Activated naive CD4-positive, alpha-beta T cell treated with Interleukin-2 at 50 U/mL for 16 hours (primary cell): ENCODE measurements at places on chromosomes 7 and 10.
A peak's percentile ranks its signal among the peaks of the same experiment; 100 is the strongest.

GRCh38 chr10:122121059-122121458, 132.1 kb downstream of the TACC2 start:
- DNase-seq = no peak

GRCh38 chr7:36191292-36191920, 38.4 kb downstream of the EEPD1 start:
- no peak for DNase-seq

DNA sequence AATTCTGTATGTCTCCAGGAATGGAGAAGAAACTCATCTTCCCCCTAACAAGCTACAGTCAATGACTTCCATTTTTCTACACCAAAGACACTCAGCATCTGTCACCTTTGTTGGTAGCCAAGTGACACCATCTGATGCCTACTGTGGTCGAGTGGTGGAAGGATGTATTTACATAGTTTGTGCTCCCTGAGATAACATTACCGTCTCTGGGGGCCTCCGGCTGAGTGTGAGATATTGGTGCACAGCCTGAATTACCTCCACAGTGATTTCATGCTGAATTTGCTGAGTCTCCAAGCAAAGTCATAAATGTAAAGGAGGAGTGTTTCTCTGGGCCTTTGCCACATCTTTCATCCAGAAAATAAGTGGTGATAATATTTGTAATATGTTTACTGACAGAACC, 114.0 kb downstream of the GRID1 start:
- DNase-seq = no peak

DNA sequence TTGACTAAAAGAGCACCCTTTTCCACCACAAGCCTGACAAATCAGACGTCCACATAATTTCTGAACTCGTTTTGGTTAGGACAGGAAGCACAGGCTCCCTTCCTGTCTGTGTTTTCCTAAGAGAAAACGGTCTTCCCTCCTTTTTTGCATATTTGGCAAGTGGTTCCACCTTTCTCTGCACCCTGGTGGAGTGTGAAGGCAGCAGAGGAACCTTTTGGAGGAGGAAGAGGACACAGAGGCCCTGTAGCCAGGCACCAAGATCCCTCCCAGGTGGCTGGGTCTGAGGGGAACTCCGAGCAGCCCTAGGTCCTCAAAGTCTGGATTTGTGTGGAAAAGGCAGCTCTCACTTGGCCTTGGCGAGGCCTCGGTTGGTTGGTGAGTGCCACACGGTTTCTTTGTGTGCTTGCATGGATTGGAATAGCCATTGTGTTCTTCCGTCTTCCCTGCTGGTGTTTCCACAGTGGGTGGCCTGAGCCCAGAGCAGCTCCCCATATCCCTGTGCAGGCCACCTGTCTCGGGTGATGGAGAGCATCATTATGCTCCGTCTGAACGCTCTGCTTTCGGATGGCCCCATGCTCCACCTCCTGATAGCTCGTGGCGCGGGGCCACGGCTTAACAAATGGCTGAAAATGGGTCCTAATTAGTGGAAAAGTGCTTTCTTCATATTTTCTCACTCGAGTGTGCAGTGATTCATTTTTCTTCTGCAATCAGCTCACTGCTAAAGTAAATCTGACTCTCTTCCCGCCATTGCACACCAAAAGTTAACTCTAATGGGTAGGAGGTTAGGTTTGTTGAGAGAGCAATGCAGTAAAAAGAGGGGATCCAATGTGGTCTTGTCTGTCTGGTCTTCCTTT, 4.2 kb downstream of the IKZF1 start:
- DNase-seq = no peak

- DNase-seq = no peak
Measured at GRCh38 chr10:78805176-78805575, 263.6 kb upstream of the ZMIZ1 start.

- peak; percentile 3 for DNase-seq
Measured at GRCh38 chr7:135512135-135512887, 2.4 kb upstream of the CNOT4 start.

GRCh38 chr7:113198226-113198625, 79.9 kb upstream of the SMIM30 start:
- DNase-seq = no peak

- DNase-seq = no peak
Measured at GRCh38 chr7:106610996-106611886, 49.7 kb downstream of the CCDC71L start.

GRCh38 chr10:69311309-69311708, 33.0 kb downstream of the HK1 start:
- DNase-seq = no peak

GRCh38 chr7:93147363-93147762, 822 bp downstream of the SAMD9L start:
- peak; percentile 31 for DNase-seq

DNA sequence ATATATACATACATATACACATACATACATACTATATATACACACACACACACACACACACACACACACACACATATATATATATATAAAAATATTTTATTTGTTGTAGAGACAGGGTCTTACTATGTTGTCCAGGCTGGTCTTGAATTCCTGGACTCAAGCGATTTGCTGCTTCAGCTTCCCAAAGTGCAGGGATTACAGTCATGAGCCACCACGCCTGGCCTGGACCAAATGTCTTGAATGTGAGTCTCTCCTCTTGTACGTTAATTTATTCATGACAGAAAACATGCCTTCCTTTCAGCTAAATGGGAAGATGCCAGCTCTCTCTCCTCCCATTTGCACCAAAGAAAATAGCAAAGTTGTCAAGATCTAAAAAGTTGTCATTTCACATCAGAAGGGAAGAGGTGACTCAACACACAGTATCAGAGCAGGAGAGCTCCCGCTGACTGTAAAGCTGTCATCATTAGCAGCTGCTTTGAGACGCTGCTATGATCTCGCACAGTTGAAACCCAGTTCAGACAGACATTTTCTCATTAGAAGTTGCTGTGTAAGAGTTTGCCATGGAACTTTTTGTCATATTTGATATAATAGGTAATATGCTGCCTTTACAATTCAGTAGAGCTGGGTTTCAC, 224.3 kb downstream of the SFMBT2 start:
- no peak for DNase-seq

DNA sequence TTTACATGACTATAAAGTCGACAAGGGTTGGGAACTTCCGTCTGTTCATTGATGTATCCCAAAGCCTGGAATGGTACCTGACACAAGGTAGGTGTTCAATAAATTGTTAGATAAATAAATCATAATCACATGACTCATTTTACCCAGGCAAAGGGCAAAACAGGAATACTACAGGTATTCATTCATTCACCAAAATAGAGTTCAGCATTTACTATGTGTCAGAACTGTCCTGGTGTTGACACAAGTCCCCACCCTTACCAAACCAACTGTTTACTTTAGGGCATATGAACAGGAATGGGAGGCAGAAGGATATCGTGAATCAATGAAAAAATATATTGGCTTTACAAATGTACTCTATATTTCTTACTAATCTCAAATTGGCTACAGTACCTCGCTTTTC, 666 bp upstream of the YAE1 start:
- DNase-seq = no peak

GRCh38 chr7:6546498-6547251, 4.6 kb downstream of the GRID2IP start:
- DNase-seq = no peak

DNA sequence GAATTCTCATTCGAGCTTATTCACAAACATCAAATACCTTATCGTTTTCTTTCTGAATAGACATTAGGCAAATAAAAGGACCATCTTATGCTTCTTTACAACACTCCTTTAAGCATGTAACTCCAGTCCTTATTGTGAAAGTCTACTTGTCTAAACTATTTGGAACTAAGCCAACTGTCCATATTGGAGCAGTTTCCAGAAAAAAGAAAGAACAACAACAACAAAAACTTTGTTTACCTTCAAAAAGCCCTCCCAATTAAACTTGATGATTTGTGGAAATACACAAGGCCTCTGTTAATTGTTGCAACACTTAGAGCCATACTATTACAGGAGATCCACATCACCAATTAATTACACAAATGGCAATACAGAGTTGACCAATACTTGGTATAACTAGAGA, 163.6 kb downstream of the GALNT11 start:
- DNase-seq = no peak

GRCh38 chr10:734481-734880, 45.0 kb upstream of the DIP2C start:
- no peak for DNase-seq

DNA sequence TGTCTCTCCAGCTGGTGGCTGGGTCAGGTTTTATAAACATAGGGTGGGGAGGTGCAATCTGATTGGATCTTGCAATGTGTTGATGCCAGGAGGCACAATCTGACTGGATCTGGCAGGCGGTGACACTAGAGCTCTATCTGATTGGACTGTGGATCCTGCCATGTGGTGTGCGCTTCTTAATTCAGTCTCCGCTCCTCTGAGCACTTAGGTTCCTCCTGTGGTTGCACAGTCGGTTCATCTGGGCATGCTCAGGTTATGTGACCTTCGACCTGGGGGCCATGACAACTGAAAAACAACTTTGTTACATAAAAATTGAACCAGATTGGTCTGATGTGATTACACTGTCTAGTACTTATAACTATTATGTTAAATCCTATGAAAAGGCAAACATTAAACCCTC, 127.1 kb upstream of the SVIL start:
- no peak for DNase-seq

DNA sequence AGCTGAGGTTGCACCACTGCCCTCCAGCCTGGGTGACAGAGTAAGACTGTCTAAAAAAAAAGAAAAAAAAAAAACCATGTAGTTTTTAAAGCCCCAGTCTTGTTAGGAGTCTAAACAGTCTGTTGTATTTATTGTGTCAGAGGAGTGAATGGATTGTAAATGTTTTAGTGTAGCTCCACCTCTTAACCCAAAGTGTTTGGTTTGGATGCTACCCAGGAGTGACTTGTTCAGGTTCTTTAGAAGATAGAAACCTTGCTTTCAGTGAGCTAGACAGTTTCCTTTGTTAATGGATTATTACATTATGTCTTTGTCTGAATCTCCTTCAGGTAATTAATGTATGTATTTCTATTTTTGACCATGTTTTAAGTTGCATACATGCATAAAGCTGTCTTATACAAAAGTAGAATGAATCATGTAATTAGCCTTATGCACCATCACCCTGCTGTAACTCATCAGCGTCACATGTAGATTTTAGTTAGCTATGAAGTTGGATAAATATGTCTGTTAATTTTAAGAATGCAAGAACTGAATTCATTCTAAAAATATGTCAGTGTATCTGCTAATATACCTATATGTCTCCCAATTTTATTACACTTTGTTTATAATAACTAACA, 97.7 kb downstream of the TAF3 start:
- DNase-seq = no peak

DNA sequence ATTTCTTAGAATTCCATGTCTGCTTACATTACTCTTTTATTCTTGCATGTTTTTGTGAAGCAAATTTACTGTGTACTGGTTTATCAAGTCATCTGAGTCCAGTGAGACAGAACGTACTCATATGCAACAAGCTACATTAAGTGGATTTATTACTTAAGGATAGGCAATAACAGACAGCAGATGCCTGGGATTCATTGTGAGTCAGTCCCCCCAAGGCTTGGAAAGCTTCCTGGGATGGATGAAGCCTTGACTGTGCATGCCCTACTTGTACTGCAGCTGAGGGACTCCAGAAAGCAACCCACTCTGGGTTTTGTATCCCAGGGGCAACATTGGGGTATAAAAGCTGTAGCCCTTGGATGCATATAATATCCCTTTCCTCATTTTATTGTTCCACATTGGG, 113.4 kb upstream of the RAB18 start:
- DNase-seq = no peak

DNA sequence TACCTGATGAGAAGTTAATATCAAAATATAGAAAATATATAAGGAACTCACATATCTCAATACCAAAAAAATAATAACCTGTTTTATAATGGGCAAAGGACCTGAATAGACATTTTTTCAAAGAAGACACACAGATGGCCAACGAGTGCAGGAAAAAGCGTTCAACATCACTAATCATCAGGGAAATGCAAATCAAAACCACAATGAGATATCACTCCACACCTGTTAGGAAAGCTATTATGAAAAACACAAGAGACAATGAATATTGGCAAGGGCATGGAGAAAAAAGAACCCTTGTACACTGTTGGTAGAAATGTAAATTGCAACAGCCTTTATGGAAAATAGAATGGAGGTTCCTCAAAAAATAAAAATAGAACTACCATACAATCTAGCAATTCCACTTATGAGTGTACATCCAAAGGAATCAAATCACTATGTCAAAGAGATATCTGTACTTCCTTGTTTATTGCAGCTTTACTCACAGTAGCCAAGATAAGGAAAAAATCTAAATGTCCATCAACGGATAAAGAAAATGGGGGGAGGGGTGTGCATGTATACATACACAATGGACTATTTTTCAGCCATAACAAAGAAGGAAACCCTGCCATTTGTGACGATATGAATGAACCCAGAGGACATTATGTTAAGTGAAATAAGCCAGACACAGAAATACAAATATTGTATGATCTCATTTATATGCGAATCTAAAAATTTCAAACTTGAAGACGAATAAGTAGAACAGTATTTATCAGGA, 3.6 kb upstream of the ALOX5 start:
- no peak for DNase-seq

DNA sequence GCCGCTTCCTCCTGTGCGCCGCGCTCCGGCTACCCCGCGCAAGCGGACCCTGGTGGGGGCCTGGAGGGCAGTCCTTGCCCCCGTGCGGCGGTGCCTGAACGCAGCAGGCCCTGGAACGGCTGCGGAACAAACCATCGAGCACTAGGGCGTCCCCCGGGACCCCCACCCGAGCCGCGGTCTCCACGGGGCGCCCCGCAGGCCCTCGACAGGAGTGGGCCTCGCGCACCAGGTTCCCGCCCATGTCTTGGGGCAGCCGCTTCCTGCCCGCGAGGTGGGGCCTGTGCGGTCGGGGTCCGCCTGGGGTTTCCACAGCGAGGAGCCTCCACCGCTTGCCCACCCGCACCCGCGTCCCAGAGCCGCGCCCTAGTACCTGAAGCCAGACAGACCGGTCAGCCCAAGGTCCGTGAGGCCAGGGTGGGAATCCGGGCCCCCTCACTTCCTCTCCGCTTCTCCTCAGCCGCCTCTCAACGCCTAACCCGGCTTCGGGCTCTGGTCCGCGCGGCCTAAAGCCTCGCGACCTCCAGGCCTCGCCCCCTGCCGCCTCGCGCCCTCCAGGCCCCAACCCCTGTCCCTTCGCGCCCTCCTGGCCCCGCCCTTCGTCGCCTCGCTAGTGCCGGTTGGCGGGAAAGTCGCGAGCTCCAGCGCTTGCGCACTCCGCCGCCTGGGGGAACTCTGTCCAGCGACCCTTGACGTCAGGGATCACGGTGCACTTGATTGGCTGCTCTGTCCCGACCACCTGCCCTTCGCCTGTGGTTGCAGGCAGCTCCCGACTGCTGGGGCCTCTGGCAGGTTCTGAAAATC, 7.0 kb upstream of the GBX1 start:
- DNase-seq = peak; percentile 25

DNA sequence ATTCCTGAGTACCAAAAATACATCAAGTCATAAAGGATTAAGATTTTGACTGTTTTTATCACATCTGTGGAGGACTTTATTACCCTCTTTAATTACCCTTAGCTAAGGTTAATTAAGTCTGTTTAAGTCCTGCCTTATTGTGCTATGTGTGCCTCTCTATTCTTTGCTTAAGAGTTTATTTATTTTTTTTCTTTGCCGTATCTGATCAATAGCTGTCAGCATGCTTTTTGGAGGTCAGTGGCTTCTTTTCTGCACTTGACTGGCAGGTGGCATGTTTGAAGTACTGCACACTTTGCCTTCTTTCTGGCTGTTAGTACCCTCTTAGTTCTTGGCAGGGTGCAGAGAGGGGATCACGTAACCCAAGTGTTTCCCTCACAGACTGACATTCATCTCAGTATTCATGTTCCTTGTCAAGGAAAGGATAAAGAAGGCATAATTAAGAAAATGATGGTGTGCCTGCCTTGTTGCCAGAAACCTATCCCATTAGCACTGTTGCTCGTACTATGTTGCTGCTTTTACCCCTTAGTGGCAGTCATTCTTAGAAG, 225.8 kb downstream of the EXOC4 start:
- DNase-seq = no peak
